NCI-H69 (cell line): ENCODE measurements at places on chromosomes 4 and X.

DNA sequence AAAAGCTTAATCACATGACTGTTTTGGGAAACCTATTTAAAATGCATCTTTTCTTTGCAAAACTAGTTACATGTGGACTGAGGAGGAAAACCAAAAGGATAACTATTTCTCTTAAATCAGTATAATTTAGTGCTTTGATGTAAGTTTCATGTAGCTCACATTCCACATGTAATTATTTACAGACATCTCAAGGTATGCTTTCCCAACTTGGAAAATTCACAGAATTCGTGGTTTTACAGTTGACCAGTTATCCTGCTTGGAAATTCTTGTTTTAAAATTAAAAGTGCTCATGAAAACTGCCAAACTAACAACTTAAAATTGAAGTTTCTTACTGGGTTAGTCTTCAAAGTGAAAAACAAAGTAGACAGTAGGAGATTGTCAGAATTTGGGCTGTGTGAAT lies 52.4 kb downstream of the EDNRA start:
- DNase-seq: no peak

GRCh38 chr4:3215733-3216132 lies 33.2 kb upstream of the MSANTD1 start:
- no peak for DNase-seq

GRCh38 chr4:40240040-40240653 lies 43.3 kb downstream of the RHOH start:
- no peak for DNase-seq

DNA sequence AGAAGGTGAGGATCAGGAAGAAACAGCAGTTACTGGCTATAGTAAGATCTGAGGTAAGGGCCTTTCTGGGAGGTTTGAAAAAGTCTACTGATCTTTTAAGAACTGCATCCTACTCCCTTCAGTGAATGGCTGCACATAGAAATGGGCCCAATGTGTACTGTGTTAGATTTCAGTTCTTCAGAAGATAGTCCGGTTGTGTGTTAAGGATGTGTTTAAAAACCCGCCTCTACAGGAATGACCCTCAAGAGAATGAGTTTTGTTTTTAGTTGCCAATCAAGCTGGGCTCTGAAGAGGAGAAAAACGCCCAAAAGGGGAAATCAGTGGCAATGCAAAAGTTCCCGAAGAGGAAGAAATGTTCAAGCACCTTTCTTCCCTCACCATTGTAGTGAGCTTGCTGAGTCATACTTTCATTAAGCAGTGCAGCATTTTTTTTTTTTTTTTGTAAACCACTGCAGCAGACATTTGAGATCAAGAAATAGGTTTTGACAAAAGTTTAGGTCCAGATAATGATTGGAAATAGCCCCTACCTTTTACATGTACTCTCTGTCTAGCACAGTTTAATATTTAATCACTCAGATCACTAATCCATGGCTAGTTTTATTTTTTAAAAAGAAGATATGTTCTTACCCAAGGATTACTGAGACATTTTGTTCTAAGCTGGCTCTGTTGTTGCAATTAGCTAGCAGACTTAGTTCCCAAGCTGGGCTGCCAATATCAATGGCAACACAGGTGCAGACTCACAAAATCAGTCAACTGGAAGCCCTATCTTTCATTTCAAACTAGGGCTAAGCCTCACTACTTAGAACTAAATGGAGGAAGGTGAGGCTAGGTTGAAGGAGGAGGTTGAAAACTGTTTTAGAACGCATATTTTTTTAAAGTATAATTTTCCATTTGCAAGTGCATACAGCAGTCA lies 7.0 kb upstream of the TRPC5OS start:
- peak; percentile 20 for DNase-seq

- no peak for DNase-seq
Observed at GRCh38 chr4:159151689-159152088, 48.8 kb downstream of the RAPGEF2 start.

DNA sequence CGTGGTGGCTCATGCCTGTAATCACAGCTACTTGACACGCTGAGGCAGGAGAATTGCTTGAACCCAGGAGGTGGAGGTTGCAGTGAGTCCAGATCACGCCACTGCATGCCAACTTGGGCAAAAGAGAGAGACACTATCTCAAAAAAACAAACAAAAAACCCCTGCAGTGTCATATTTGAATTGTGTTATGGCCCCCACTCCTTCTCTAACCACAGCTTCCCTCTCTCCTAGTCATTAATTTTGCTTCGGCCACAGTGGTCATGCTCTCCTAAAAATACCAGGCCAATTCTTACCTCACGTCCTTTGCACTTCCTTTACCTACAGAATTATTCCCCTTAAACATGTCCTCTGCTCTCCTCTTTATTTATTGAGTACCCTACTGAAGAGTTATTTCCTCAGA lies 206.1 kb downstream of the PPP3CA start:
- peak; percentile 82 for DNase-seq

GRCh38 chr4:14087459-14087858 lies 459.9 kb upstream of the BOD1L1 start:
- no peak for DNase-seq

DNA sequence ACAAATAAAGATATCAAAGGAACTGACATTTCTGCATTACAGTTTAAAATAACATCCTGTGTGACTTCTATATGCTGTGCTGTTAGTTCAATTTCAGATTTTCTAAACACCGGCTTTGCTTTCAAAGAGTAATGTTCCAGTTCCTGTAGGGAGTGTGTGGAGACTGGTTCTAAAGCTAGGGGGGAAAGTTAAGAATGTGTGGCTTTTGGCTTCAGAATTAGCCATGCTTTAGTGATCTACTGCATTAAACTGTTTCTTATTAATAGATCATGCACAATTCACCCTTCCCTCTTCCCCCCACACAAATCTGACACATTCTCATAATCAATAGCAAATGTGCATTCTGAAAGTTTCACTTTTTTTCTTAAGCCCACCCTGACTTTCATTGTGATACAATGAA lies 32.0 kb upstream of the DKK2 start:
- DNase-seq: no peak

GRCh38 chr4:1447676-1448588 lies 41.7 kb upstream of the NKX1-1 start:
- DNase-seq: no peak

- DNase-seq: no peak
Observed at GRCh38 chrX:66633541-66633940, 5.3 kb downstream of the EDA2R start.

DNA sequence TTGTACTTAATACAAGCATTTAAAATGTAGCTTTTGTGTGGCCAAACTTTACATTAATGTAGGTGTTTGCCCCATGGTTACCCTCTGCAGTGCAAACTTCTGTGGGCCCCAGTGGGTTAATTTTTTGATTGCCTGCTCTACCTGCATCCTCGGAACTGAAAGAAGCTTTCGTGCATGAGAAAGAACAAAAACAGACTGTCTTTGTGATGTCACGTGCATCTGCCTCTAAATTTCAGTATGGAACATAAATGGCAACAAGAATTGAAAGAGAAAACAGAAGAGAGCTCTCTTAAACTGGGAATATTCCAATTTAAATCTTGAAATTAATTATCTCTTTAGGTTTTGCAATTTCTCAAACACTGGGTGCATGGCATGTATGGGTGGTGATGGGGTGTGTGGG lies 182.4 kb upstream of the LCORL start:
- no peak for DNase-seq

- peak; percentile 9 for DNase-seq
Observed at GRCh38 chrX:108167211-108167872, 75.8 kb downstream of the ATG4A start.

GRCh38 chr4:79210636-79211049 lies 115.2 kb downstream of the NAA11 start:
- peak; percentile 72 for DNase-seq

DNA sequence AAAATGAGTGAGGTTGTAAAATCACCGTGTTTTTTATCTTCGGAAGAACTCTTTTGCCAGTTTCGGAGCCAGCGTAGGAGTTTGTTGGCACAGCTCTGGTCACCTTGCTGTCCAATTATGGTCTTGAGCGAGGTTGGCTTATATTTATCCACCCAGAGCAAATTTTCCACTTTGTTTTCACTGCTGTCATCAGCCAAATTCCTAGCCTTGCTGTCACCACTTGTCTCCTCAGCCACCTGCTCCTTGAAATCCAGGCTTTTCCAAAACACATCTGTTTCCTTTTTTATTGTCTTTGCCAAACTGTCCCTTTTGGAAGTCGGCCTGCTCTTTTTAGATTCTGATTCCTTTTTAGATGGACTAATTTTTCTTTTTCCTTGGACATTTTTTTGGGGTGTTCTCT lies 57.6 kb downstream of the RFC1 start:
- DNase-seq: no peak

- peak; percentile 70 for DNase-seq
Observed at GRCh38 chrX:13764765-13765164, 30.2 kb downstream of the OFD1 start.

DNA sequence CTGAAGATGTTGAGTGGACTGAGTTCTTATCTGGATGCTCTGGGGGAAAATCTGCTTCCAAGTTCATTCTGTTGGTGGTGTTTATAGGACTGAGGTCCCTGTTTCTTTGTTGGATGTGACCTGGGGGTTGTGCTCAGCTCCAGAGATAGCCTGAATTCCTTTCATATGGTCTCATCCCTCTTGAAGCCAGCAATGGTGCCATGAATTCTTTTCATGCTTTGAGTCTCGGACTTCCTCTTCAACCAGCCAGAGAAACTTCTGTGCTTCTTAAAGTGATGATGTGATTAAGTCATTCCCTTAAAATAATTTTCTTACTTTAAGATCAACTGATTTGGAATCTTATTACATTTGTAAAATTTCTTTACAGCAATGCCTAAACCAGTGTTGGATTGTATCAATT lies 233.8 kb upstream of the UGT8 start:
- DNase-seq: no peak

- DNase-seq: no peak
Observed at GRCh38 chrX:127457161-127457560, 595.0 kb downstream of the ACTRT1 start.

DNA sequence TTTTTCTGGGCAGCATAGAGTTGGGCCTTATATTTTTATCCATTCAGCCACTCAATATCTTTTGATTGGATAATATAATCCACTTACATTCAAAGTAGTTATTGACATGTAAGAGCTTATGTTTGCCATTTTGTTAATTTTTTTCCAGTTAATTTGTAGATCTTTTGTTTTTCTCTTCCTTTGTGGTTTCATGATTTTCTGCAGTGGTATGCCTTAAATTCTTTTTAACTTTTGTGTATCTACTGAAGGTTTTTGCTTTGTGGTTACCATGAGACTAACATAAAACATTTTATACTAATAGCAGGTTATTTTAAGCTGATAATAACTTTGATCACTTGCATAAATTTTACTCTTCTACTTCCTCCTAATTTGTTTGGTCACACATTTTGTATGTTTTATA lies 140.8 kb upstream of the GATB start:
- no peak for DNase-seq

DNA sequence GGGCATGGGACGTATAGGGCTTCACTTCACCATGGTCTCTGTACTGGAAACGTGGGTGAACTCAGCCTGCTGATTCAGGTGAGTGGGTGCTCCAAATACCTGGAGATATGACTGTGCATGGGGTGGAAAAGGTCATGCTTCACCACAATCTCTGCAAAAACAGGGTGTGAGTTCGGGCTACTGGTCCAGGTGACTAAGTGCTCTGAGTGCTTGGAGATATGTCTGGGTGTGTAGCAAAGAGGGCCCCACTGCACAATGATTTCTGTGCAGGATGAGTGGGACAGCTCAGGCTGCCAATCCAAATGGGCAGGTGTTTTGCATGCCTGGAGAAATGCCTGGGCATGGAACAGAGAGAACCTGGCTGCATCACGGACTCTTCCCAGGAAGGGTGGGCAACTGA lies 11.2 kb upstream of the CPXCR1 start:
- no peak for DNase-seq

DNA sequence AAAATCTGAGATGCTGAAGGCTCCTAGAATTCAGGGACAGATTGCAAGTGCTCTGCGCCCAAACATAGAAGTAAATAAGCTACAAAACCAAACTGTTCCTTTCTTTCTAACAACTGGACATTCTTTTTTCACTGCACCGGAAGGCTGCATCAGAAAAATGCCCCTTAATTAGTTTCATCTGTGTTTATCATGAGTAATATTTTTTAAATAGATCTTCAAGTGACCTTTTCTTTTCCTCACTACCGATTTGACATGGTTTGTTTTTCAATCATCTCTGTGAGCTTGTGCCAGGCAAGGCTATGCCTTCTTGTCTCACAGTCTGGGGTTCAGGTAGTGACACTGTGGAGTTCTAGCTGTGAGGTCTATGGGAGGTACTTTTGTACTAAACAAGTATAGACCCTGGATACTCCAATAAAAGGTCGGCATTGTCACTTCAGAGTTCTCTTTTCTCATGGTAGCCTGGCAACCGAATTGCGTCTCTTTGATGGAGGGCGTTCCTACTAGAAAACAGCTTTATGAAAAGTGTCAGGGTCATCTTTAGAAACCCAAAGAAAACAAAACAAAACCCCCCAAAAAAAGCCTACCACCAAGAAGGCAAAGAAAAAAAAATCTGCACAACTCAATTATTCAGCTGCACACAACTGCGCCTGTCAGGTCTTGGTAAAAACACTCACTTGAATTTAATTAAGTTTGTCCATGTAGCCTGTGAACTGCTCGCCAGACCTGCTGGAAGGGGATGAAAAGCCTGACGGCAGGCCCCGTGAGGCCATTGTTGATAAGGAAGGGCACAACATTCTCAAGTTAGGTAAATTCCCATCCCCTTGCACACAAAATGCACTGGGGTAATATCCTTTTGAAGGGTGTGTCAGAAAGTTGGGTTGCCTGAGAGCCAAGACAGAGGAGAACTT lies 22.8 kb upstream of the ADAMTS3 start:
- DNase-seq: no peak

- no peak for DNase-seq
Observed at GRCh38 chrX:5051831-5052491, 1176.7 kb downstream of the NLGN4X start.

DNA sequence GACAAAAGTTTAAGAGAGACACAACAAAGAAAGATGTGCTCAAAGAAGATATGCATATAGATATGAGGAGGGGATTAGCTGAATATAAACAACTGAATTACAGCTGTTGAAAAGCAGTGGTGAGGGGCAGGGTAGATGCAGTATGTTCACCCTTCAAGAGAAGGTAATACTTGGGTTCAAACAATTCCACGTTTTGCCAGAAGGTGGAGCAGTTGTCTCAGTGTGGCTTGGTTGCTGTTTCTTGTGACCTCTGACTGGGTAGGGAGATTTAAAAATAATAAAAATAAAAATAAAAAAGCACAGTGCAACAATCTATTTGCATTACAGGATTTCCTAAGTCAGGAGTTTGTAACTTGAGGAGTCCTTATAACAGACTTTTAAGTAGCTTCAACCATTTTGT lies 23.3 kb downstream of the PHOX2B start:
- DNase-seq: no peak

DNA sequence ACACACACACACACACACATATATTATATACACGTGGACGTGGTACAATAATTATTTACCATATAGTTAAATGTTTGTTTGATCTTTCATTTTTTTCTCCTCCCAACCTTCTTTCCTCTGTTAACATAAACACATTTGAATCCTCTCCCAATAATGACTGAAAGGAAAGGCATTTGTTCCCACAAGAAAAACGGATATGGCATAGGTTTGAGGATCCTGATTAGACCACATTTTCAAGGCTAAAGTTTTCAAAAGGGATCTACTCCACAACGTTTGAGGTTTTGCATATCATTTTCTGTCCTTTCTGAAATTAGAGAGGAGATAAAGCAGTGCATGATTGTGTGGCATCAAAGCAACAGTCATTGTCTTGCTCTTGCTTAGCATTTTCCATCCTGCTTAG lies 1883.4 kb downstream of the STIM2 start:
- no peak for DNase-seq
